ENCODE measurements at places on chromosomes 6 and 20.

GRCh38 chr6:46930331-46930730 lies 8.6 kb upstream of the ADGRF5 start:
- H3K4me1 ChIP-seq = no peaks in the 10 kb centered on the region
- no peak overlapping the region for H3K27ac ChIP-seq
- H3K27me3 ChIP-seq = no peaks in the 10 kb centered on the region
- no peaks in the 10 kb centered on the region for H3K36me3 ChIP-seq
- no peak for DNase-seq

GRCh38 chr6:142222022-142222421 lies 75.0 kb downstream of the VTA1 start:
- no peaks in the 10 kb centered on the region for H3K4me1 ChIP-seq
- DNase-seq = no peak
- H3K4me3 ChIP-seq = no peak overlapping the region
- H3K27me3 ChIP-seq = no peaks in the 10 kb centered on the region

DNA sequence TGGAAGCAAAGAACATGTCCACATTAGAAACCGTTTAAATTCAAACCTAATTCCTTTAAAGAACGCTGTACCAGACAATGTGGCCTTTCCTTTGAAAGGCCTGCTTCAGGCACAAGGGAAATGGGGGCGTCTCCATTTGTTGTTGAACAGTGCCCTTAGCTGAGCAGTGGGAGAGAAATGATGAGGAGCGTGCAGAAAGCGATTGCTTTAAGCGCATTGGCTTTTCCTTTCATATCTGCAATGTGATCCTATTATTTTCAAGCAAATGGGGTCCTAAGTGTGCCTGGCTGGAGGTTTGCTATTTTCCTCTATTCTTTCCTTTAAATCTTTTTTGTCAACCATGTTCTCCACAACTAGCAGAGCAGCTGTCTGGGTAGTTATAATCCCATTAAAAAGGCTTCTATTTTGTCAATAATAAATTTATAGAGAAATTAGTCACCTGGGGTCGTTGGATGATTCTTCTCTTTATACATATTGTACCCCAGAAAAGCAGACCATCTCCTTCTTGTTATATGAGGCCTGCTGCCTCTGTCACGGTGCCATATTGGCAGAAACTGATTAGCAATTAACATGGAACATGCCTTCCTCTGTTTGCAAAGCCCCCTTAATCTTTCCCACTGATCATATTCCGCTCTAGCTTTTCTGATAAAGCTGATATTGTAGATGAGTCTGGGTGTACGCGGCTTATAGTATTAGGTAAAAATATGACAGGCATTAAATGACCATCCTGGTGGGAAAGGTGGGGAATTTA lies 151.1 kb upstream of the JAG1 start:
- H3K4me1 ChIP-seq = no peaks in the 10 kb centered on the region
- no peaks in the 10 kb centered on the region for H3K27me3 ChIP-seq
- no peak overlapping the region for H3K27ac ChIP-seq
- H3K36me3 ChIP-seq = no peaks in the 10 kb centered on the region
- H3K4me3 ChIP-seq = no peak overlapping the region
- DNase-seq = no peak

GRCh38 chr6:141752677-141753076 lies 380.0 kb upstream of the GJE1 start:
- DNase-seq = no peak
- H3K27ac ChIP-seq = no peak overlapping the region
- H3K36me3 ChIP-seq = no peaks in the 10 kb centered on the region
- no peak overlapping the region for H3K4me3 ChIP-seq
